ENCODE measurements at places on chromosomes 2 and 18. TPM values are rescaled to one million over a fixed set of nuclear protein-coding genes. Genes with fewer than 3 reads are reported as not detected.

GRCh38 chr2:235768606-235769005, 274.8 kb downstream of the AGAP1 start:
- no peaks in the 10 kb centered on the region for H3K36me3 ChIP-seq
- no peaks in the 10 kb centered on the region for H3K27me3 ChIP-seq
- H3K4me1 ChIP-seq, result no peaks in the 10 kb centered on the region
- no peak for DNase-seq
- H3K4me3 ChIP-seq, result no peak overlapping the region

Gene MCFD2
- 80.0 TPM for total RNA-seq

- peaks cover 9% of the 10 kb centered on the region for H3K27me3 ChIP-seq
- no peak overlapping the region for H3K4me3 ChIP-seq
Observed at GRCh38 chr18:79528316-79528695, 132.6 kb downstream of the NFATC1 start.

Gene GREB1
- 3.3 TPM for total RNA-seq

- no peak overlapping the region for H3K27ac ChIP-seq
- no peaks in the 10 kb centered on the region for H3K4me1 ChIP-seq
- H3K4me3 ChIP-seq, result no peak overlapping the region
Observed at GRCh38 chr2:6362671-6363450, 502.8 kb downstream of the CMPK2 start.

Gene UGT1A4
- not detected for total RNA-seq

Gene KIF5C
- 1.4 TPM for total RNA-seq
